ENCODE measurements at places on chromosomes 12 and 14.
A peak's percentile ranks its signal among the peaks of the same experiment; 100 is the strongest.

DNA sequence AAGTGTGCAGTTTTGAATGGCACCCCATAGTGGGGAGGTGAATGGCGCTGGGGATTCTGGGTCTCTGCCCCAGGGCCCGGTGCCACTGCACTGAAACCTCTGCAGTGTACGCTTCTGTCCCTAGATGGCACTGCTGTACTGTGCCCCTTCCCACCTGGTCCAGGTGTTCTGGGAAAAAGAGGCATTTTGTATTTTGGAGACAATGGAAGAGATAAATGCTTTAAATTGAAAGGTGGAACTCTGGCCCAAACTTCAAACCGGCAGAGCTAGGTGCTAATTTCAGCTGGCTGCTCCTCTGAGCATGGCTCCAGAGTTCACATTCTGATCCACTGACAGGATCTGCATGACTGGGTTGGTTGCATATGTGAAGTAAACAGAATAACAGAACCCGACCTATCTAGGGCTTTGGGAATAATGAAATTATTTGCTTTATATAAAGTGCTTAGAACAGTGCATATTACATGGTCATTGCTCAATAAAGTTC is 52.2 kb downstream of the KRT80 start:
- DNase-seq, result peak; percentile 71

- no peak for DNase-seq
These were observed 173.9 kb downstream of the SLC15A4 start for GRCh38 chr12:128649902-128650301.

DNA sequence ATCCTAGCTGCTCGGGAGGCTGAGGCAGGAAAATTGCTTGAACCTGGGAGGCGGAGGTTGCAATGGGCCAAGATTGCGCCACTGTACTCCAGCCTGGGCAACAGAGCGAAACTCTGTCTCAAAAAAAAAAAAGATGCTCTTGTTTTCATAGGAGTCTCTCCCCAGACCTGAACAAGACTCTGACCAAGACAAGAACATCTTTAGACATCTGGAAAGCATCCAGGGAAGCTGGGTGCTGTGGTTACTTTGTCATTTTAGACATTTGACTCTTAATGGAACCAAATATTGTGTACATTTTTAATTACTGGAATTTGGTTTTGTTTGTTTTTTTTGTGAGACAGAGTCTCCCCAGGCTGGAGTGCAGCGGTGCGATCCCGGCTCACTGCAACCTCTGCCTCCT is 21.1 kb upstream of the ATF1 start:
- DNase-seq, result no peak

GRCh38 chr12:54383041-54383609 is 1.4 kb downstream of the ZNF385A start:
- no peak for DNase-seq

DNA sequence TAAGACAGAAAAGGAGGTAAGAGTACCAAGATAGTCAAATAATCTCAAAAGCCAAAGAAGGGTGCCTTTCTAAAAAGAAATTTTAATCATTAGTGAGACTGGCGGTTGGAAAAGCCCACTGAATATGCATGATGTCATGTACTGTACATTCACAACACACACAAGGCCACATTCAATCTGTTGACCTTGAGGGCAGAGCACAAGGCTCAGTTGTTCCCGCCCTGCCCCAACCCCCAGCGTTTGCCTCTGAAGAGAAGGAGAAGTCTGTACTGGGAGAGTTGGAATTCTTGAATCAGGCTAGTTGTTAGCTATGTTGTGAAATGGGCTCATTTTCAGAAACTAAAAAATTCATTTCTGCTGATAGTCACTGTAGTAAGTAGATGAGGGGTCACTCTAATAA is 50.2 kb upstream of the NID2 start:
- DNase-seq, result no peak

- DNase-seq, result no peak
These were observed 1.1 kb downstream of the PTPN6 start for GRCh38 chr12:6952121-6952862.

- DNase-seq, result no peak
These were observed 28.3 kb upstream of the HIGD1C start for GRCh38 chr12:50924131-50924438.

GRCh38 chr12:104279164-104279563 is 24.4 kb upstream of the EID3 start:
- DNase-seq, result no peak

DNA sequence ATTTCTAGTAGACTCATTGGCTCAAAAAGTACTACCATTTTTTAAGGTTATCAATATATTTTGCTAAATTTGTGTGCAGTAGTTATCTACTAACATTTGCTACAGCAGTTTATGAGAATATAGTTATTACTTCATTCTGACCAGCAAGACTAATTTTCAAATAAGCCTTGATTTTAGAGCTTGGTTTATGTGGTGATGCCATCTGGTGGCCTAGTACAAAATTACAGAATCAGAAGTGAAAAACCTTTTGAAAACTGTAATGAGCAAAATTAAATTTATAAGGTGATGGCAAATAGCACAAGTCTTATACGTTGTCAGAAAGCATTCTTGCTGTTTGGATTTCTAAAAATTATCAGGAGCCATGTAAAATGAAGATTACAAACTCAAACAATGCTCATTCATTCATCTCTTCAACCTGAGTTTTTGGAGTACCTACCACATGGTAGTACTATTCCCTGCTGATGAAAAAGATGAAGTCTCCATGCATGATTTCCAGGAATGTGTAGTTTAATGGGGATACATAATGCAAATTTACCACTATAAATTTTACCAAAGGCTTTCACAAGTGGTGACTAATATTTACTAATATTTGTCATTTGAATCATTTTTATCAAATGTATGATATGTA is 51.0 kb downstream of the MAGOHB start:
- peak; percentile 54 for DNase-seq

GRCh38 chr14:68473794-68474193 is 319.1 kb downstream of the ZFP36L1 start:
- DNase-seq, result no peak
